ENCODE measurements at places on chromosomes 5 and 9.

DNA sequence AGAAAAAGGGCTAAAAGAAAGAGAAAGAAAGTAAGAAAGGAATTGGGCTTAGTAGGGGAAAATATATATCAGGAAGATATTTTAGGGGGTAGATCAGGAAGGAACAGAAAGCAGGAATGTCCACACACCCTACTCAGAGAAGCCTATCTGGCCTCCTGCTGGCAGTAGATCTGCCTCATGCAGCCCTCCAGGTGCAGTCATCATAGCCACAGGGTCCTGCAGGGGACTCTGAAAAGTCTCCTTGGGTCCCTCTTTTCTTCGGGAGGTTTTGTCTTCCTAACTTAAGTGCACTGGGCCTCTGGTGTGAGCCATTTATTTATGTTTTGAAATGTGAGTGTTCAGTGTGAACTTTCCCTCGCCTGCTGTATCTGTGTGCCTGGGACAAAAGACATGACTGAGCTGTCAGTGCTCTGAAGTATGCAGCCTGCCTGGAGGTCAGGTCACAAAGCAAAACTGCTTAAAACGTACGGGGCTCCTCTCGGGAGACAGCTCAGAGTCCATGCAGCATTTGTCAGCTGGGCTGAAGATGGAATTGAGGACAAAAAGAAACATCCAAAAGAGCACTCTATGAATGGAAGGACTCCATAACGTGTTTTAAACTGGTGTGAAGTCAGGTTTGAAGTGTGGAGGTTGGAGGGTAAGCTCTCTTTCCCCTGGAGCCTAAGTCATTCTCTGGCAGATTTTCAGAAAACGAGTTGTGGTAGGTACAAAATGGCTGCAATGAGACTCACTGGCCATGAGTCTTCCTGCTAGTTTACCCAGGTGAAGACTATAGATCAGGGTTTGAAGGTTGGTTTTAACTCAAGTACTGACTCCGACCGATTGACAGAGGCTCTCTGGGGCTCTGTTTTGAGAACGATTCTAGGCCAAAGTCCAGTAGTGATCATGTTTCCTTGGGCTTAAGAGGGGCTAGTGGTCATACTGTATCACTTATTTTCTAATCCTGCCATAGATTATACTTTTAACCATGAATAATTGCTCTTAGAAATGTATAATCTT is 151.8 kb upstream of the GDNF start:
- no peak for DNase-seq

- DNase-seq, result no peak
Measured at GRCh38 chr9:104999136-104999535, 71.2 kb upstream of the ABCA1 start.

DNA sequence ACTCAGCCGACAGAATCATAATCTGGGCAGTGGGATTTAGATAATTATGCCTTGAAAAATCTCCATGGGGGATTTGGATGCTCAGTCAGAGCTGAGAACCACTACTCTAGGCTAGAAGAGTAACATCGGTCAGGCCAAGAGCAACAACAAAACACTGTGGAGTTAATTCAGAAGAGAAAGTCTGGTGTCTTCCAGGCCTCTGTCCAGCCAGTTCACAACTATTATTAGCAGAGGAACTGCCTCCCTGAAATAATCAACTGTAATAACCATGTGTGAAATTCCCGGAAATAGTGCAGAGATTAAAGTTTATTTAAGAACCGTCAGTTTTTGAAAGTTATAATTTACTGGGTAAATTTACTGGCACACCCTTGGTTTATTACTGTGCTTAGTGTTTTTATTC is 8.2 kb upstream of the MARCHF3 start:
- no peak for DNase-seq

GRCh38 chr9:109912082-109912582 is 132.1 kb downstream of the PALM2AKAP2 start:
- no peak for DNase-seq

DNA sequence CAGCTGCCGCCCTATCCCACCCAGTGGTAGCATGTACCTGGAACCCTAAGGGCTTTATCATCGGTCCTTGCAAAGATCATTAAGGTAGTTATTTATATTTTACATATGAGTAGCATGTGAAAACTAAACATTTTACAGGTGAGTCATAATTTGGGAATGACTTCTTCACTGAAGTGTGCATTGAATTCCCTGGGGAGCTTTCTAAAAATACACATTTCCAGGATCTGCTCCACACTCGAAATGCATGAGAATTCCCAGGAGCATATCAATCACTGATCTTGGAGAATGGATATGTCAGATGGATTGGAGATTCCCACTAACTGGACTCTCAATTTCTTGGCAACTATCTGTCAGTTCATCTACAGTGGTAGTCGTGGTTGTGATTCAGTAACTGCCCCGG is 717.5 kb downstream of the IRX1 start:
- no peak for DNase-seq

- DNase-seq, result no peak
Measured at GRCh38 chr9:124290053-124290591, 32.4 kb downstream of the NEK6 start.

Measured in activated gamma-delta T cell treated with Interleukin-2 at 50 U/mL for 16 hours (primary cell).